Chondrocyte (in vitro differentiated cells): ENCODE measurements at places on chromosomes 16 and 17. TPM values are rescaled to one million over a fixed set of nuclear protein-coding genes. Genes with fewer than 3 reads are reported as not detected.

DNA sequence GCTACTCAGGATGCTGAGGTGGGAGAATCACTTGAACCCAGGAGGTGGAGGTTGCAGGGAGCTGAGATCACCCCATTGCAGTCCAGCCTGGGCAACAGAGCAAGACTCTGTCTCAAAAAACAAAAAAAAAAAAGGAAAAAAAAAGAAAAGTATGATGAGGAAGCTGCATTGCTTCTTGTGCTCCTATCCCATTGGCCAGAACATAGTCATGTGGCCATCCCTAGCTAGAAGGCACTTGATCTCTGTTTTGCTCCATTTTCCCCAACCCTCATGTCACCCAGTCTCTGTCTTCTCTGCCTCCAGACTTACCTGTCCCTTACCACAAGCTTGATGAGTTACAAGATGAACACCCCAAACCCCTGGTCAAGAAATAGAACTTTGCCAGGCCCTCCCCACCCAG lies 112.7 kb upstream of the TMEM97 start:
- no peak for DNase-seq

GRCh38 chr16:87554754-87555427 lies 47.4 kb upstream of the JPH3 start:
- no peak for DNase-seq

DNA sequence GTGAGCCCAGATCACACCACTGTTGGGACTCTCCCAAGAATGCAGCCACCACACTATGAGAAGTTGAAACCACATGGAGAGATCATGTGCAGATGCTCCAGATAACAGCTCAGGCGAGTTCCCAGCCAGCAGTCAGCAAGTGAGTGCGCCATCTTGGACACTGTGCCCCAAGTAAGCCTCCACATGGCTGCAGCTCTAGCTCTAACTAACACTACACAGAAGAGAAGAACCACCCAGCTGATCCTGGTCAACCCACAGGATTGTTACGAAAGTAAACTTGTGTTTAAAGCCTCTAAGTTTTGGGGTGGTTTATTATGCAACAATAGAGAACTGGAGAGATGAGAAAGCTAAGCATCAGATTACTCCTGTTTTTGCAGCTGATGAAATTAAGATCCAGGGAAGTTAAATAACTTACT lies 25.8 kb downstream of the SLC38A7 start:
- DNase-seq: no peak

The RNF112 gene
- total RNA-seq: 0.67 to 1.5 TPM (median 1.5 TPM) in 3 replicates

GRCh38 chr16:714558-715476 lies at the start of gene METRN:
METRN (plus strand) TSS chr16:715118; CDS start chr16:715290, 172 bp downstream.
- DNase-seq: no peak

The OSBPL7 gene
- 17.4 to 28.1 TPM (median 20.3 TPM) in 3 replicates for total RNA-seq
